Skin of body (tissue), 3 donors: ENCODE measurements at places on chromosomes 11 and 22. TPM values are rescaled to one million over a fixed set of nuclear protein-coding genes. Genes with fewer than 3 reads are reported as not detected.
A peak's percentile ranks its signal among the peaks of the same experiment; 100 is the strongest.

DNA sequence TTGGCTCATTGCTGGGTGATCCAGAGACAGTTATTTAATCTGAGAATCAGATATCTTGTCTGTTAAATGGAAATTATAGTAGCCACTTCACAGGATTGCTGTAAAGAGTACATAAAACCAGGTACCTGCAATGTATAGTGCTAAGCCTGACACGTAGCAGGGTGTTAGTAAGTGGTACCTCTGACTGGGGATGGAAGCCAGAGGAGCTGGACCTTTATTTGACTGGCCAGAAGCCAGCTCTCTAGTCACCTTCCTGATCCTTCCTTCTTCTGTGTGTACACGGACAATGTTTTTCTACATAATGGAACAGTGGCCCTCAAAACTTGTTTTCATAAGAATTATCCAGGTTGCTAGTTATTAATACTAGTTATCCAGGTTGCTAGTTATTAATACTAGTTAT lies 25.5 kb upstream of the EHF start:
- no peak for DNase-seq

The DMC1 gene
- total RNA-seq = 5.6 TPM

The OPCML gene
- 0.49 TPM for total RNA-seq

The HTATIP2 gene
- 6.9 TPM for total RNA-seq

- peak; percentile 22 for DNase-seq
Observed at GRCh38 chr11:15941206-15941770, 415.1 kb downstream of the SOX6 start.

The CHRNA10 gene
- total RNA-seq = 0.20 TPM

DNA sequence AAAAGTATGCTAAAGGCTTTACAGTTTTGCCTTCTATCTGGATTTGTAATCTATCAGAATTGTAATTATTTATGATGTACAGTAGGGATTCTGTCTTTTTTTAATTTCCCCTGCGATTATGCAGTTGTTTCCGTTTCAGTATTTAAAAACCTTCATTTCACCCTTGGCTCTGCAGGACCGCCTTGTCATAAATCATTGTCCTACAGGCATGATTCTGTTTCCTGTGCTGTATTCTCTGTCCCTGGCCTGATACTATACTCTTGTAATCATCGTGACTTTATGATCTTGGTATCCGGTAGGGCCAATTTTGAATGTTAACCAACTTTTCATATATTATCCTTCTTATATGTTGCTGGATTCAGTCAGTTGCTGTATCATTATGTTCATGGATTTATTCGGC lies 151.7 kb downstream of the ATXN10 start:
- DNase-seq = no peak

The BAIAP2L2 gene
- 0.59 TPM for total RNA-seq

- no peak for DNase-seq
Observed at GRCh38 chr22:26377170-26377830, 51.8 kb upstream of the ASPHD2 start.

DNA sequence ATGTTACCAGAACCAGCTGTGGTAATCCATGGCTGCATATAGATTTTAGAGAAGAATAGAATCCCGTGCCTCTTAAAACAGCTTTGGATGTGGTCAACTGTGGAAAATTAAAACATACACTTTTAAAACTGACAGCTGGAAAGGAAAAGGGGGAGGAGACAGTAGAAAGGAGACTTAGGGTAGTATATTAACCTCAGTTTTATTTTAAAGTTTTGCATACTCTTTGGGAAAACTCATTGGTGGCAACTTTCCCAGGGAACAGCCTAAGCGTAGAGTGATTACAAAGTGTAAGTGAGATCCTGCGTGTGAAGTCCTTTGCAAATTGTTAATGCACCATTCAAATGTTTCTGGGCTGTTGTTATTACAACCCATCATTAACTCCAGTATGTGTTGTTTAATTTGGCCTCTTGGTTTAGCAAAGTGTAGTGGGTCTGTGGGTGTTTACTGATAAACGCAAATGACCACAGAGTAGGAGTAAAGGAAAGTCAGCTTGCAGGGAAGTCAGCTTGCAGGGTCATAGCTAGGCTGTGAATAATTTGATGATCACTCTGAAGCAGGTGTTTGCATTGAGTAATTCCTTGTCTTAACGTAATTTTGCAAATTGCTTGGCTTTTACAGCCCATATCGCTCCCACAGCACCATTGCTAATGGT lies 88.0 kb upstream of the DBX1 start:
- DNase-seq = no peak

The TSSK2 gene
- total RNA-seq = not detected

- DNase-seq = no peak
Observed at GRCh38 chr22:17712441-17712840, 61.8 kb downstream of the BID start.

- DNase-seq = no peak
Observed at GRCh38 chr11:25758145-25758661, 573.7 kb upstream of the ANO3 start.

- no peak for DNase-seq
Observed at GRCh38 chr11:34180040-34180813, 74.8 kb downstream of the NAT10 start.

The AGBL2 gene
- 1.1 TPM for total RNA-seq

The GAL3ST3 gene
- total RNA-seq = not detected

GRCh38 chr11:116513894-116514293 lies 258.9 kb downstream of the BUD13 start:
- no peak for DNase-seq

DNA sequence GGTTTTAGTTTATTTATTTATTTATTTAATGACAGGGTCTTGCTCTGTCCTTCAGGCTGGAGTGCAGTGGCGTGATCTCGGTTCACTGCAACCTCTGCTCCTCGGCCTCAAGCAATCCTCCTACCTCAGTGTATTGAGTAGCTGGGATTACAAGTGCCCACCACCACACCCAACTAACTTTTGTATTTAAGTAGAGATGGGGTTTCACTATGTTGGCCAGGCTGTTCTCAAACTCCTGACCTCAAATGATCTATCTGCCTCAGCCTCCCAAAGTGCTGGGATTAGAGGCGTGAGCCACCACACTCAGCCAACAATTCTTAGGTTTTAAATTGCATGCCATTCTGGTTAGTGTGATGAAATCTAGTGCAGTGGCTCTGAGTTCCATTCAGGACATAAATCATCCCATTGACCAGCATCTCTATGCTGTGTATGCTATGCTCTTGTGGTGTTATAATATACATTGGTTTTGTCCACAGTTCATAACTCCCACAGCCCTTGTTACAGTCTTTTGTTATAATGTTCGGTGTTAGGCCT lies 28.5 kb downstream of the ZNF280B start:
- DNase-seq = no peak

The OR8K3 gene
- not detected for total RNA-seq

The GDPD4 gene
- 0.39 TPM for total RNA-seq

DNA sequence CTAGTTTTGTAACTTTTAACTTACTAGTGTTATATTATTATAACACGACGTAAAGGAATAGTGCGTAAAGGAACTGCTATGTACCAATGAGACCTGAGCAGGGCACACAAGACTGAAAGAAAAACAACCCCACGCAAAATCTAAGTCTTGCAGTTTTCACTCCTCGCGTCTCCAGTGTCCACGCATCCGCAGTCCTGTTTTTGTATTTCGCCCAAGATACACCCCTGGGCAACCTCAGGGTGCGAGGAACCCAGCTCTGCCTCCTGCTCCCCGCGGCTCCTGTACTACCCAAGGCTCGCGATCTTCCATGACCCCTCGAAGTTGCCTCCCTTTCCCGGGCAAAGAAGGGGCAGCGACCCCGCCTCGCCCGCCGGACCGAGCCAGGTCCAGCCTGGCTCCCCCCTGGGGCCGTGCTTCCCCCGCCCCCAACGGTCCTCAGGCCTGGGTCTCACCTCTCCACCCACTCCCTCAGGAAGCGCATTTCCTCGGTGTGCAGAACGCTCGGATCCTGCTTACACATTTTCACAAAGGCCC lies 393 bp downstream of the ST13 start:
- no peak for DNase-seq

DNA sequence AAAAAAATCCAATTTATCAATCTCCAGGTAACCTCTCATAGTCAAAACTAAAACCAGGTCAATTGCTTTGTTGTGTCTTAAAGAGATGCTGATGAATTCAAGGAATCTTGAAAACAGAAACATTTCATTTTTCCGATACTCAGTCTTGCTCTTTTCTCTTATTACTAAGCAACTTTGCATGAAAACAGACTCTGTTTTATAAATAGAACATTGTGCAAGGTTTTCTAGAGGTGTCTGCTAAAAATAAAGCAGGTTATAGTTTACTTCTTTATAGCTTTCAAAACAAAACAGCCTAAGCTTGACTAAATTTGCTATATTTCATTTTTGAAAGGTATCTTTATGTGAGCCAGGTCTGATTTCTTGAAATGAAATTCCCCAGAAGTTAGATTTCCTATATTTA lies 109.3 kb downstream of the ARL14EP start:
- no peak for DNase-seq

The HEPN1 gene
- total RNA-seq = not detected

GRCh38 chr11:76654298-76654851 lies 16.2 kb downstream of the LRRC32 start:
- DNase-seq = peak; percentile 92

DNA sequence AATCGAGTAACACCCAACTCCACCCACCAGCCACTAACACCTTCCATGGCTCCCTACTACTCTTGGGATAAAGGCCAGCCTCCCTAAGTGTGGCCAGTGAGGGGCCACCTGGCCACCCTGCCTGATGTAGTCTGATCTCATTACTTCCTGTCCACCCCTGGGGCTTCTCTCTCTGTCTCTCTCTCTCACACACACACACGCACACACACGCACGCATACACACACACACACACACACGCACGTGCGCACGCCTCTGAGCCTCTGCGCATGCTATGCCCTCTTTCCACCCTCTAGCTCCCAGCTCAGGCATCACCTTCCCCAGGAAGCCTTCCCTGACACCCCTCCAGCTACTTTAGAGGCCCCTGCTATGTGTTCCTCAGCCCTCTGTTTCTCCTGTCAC lies 3.9 kb downstream of the MFNG start:
- no peak for DNase-seq

The APOA5 gene
- not detected for total RNA-seq

GRCh38 chr22:30413745-30414524 lies 11.6 kb upstream of the MTFP1 start:
- no peak for DNase-seq
